ENCODE measurements at places on chromosomes 7 and 10.

DNA sequence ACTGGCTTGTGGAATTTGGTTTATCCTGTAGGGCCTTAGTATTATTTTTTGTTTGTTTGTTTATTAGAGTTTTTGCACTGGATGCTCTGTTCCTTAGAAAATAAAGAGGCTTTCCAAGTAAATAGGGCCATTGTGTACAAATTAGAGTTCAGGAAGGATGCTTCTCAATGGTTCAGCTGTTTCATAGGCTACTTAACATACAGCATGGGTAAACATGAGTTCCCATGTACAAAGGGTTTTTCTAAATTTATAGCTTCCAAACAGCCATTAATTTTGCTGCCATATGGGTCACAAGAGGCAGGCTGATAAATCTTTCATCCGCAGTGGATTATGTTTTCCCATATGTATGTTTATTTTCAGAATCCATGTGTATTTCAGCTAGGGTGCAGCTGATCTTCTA is 121.6 kb upstream of the WDR11 start:
- no peak for DNase-seq

DNA sequence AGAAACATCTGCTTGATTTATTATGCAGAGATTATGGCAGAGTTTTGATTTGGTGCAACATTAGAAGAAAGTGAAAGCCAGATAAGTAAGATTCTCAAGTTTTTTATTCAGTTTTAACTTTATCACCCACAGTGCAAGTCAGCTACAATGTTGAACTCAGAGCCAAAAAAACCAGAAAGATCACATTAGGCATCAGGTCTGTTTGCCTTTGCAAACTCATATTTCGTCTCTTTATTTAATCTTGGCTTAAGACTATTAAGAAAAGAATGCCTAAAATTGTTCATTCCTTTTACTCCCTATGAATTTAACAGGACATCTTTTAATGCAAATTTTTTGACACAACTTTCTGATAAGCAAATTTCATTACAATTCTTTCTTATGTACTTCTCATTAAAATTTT is 76.0 kb upstream of the TMEM26 start:
- DNase-seq, result no peak

DNA sequence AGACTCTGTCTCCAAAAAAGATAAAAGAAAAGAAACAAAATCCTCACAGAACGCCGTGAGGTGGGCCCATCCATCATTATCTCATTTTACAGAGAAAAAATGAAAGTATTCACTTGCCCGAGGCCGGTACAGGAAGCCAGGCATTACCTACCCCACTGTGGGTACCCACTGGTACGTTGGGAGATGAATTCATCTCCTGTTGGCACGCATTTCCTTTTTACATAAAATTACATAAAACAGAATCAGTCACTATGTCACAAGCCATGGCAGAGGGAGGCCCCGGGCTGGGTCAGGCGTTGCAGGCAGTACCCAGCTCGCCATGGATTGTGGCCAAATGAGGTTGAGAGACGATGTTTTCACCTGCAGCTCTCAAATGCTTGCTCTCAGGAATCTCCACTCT is 38.6 kb upstream of the TNRC18 start:
- no peak for DNase-seq

DNA sequence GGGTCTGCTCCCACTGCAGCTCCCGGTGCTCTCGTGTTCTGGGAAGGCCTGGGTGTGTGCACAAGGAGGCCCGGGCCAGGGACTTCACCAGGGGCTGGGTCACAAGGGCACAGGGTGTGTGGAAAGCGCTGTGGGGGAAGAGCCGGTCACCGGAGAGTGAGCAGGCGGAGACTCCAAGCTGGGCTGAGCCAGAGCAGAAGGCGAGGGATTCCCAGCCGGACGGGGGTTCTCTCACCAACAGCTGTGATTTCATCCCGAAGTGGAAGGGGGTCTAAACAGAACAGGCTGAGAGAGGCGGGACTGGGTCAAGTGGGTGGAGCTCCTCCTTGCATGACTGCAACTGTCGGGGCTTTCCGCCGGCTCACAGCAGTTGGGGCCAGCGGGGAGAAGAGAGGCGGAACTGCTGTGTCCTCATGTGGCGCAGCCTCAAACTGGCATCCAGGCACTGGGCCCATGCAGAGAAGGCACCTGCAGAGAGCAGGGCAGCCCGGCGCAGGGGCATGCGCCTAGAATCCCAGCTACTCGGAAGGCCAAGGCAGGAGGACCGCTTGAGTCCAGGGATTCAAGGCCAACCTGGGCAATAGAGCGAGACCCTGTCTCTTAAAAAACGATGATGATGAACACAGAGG is 7.6 kb upstream of the ORAI2 start:
- peak; percentile 80 for DNase-seq

GRCh38 chr7:95527776-95528250 is 42.1 kb downstream of the ASB4 start:
- no peak for DNase-seq

DNA sequence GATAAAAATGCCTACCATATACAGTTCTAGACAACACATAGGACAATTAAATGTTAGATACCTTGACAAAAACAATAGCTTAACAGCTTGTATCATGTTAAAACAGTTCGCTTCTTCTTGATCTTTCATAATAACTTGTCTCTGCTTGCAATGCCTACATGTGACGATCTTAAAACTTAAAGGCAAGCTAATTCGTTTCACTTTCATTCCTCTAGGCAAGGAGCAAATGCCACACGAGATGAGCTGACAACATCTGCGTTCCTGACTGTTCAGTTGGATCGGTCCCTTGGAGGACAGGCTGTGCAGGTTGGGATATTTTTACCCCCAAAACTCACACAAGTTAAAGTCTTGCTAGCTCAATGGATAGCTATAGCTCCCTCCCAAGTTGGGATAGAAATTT is 51.6 kb upstream of the ARL4A start:
- DNase-seq, result no peak

DNA sequence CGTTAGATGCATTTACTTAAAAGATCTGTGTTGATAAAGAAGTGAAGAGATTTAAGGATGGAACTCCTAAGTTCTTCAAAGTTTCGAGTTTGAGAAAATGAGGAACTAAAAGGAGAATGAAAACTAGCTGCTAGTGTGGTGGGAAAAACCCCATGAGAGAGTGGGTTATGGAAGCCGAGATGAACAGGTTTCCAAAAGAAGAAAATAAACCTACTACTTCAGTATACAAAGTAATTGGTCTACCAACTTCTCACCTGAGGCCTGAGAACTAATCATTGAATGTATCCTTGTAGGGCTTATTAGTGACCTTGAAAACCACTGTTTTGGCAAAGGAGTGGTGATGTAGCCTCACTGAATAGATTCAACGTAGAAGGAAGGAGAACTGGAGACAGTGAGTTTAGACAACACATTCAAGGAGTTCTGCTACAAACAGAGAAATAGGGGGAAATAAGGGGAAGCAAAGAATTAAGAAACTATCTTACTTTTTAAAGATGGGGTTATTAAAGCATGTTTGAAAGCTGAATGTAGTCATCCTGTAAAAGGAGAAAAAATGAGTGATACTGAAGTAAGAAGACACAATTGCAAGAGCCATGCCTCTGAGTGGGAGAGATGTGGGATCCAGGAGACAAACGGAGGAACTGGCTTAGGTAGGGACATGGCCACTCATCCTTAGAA is 50.8 kb downstream of the CH25H start:
- DNase-seq, result no peak

DNA sequence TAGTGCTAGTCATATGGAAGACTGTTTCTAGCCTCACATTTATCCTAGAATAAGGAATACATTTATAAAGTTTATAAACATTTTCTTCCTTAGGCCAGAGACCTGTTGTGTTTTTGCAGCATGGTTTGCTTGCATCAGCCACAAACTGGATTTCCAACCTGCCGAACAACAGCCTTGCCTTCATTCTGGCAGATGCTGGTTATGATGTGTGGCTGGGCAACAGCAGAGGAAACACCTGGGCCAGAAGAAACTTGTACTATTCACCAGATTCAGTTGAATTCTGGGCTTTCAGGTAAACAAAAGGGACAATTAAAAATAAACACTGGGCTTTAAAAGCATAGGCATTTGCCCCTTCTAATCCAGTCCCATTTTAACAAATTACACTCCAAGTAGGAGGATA is 4.2 kb downstream of the LIPF start:
- no peak for DNase-seq

DNA sequence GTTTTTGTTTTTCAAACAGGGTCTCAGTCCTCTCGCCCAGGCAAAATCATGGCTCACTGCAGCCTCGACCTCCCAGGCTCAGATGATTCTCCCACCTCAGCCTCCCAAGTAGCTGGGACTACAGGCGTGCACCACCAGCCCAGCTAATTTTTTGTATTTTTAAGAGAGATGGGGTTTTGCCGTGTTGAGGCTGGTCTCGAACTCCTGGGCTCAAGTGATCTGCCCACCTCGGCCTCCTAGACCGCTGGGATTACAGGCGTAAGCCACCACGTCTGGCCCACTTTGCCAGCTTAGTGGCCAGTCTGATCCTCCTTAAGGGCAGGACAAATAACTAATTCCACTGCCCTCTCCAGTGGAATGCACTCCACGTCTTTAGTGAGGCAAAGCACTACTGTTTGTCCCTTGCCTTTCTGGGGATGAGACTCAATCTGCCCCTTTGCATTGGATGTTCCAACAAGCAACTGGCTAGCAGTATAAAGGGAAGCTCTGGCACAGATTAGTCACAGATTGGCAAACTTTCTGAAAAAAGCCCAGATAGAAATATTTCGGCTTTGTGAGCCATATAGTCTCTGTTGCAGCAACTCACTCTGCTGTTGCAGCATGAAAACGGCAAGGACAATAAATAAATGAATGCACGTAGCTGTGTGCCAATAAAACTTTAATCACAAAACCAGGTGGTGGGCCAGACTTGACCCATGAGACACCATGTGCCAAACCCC is 143.8 kb upstream of the RHEB start:
- no peak for DNase-seq

- DNase-seq, result peak; percentile 28
Observed at GRCh38 chr7:100430493-100431285, 1.1 kb downstream of the MEPCE start.

- DNase-seq, result no peak
Observed at GRCh38 chr7:86991771-86992191, 67.7 kb downstream of the ELAPOR2 start.

DNA sequence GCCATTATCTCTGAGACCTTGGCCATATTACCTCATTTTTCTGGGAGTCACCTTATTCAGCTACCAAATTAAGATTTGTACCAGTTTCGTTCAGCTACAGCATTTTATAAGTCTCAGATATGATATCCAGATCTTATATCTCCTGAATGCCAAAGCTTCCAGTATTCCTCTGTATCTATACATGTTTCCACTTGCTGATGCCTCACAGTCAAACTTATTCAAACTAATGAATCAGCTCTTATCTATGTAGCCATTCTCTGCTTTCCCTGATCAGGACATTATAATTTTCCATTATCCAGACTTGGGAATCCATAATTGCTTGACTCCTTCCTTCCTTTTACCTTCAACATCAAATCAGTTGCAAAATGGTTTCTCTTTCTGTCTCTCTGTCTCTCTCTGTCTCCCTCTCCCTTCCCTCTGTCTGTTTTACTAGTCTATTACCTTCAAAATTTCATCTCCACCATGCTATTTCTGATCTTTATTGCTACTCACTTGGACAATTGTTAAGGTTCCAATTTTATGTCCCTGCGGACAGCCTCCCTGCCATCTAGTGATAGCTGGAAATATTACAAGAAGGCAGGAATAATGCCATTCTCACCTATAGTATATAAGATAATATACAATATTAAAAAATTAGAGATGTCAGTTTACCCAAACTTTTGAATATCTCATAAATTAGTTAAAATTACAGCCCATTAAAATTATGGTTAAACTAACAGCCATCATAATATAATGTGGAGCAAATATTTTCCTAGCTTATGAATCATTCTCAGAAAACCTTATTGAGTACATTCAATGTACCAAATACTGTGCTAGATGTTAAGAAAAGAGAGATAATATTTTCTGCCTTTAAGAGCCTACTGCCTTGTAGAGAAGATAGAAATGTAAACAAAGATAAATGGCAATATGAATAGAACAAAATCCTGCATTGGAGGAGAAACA is 89.8 kb downstream of the PCLO start:
- DNase-seq, result no peak

- DNase-seq, result no peak
Observed at GRCh38 chr7:137943132-137943551, 58.7 kb downstream of the CREB3L2 start.

GRCh38 chr10:17183110-17183509 is 18.4 kb downstream of the TRDMT1 start:
- no peak for DNase-seq

DNA sequence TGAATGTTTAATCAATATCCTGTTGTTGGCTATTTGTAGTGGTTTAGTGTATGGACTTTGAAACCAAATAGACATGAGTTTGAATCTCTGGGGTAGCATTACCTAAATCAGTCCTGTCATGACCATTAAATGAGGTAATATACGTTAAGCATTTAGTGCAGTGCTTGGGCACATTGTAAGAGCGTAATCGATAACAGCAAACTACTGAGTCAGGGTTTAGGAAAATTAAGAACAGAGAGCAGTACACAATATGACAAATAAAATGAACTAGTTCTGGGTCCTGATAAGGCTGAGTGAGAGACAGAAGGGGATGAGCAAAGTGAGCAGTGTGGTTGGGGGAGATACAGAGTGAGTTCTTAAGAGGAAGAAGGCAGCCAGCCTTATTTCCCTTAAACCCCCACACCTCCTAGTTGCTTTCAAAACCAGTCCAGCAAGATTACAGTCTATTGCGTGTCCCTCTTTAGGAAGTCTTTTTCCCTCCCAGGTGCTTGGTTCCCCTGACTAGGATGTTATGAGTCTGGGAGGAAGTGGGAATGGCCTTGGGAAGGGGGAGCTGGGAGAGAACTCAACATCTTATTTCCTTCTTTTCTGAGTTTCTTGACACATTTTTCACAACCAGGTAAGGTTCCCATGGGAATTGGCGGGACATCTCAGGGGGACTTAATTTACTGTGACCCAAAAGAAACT is 171.0 kb downstream of the SND1 start:
- no peak for DNase-seq

DNA sequence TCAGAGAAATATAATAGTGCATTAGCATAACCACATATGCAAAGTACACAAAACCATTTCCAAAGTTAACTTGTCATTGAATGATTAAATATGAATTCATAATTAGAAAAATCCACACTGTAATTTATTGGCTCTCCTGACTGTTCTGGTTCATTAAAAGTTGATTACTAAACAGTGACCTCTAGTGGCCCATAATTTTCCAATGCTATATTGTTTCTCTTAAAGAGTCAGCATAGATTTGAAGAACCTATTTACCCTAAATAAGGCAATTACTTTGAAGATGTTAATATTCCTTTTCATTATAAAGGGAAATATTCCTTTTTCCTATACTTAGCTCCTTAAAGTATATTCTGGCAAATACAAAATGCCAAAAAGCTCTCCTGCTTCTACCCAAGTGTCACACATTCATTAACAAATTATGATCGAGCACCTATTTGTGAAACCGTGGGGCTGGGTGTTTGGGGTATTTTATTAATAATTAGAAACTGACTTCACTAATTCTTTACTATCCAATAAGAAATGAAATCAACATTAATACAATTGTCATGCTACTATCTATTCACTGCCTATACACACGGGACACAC is 86.2 kb downstream of the HIBADH start:
- no peak for DNase-seq

GRCh38 chr10:70090013-70090412 is 37.4 kb downstream of the MACROH2A2 start:
- DNase-seq, result no peak
